ENCODE measurements at places on chromosomes 13 and 19.

DNA sequence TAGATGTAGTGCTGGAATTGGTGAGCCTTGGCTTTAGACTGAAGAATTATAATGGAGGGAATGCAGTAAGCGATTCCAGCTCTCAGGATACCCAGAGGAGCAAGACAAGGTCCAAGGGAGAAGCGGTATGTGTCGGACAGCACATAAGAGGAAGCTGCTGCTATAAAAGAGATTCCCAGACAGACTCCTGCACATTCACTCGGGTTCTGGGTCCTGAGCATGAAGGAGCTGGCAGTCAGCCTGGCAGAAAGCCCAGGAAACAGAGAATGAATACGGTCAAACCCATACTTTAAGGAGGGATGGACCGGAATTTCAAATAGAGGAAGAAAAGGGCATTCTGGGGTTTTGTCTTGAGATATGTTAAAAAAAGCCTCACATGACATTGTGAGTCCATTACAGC lies 308.3 kb downstream of the DNAJC15 start:
- H3K27ac ChIP-seq = no peak overlapping the region
- H3K4me3 ChIP-seq = no peak overlapping the region
- H3K4me1 ChIP-seq = no peaks in the 10 kb centered on the region
- no peak for DNase-seq
- H3K36me3 ChIP-seq = no peaks in the 10 kb centered on the region

DNA sequence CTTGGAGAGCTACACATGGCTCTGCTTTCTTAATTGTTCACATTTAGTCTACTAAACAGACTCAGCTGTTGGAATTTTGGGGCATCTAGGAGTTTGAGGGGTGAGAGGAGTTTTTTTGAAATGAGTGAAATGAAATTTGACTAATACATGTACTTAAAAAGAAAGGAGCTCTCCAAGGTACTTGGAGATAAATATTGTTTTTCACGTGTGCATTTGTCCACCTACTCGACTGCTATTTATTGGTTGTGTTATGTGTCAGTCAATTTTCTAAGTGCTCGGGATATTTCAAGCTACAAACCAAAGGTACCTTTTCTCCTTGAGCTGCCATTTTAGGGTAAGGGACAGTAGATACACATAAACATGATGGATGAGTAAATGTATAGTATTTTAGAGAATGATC lies 697.0 kb downstream of the LIG4 start:
- no peaks in the 10 kb centered on the region for H3K4me1 ChIP-seq
- no peak overlapping the region for H3K27ac ChIP-seq
- no peak overlapping the region for H3K4me3 ChIP-seq
- DNase-seq = no peak
- H3K36me3 ChIP-seq = no peaks in the 10 kb centered on the region

DNA sequence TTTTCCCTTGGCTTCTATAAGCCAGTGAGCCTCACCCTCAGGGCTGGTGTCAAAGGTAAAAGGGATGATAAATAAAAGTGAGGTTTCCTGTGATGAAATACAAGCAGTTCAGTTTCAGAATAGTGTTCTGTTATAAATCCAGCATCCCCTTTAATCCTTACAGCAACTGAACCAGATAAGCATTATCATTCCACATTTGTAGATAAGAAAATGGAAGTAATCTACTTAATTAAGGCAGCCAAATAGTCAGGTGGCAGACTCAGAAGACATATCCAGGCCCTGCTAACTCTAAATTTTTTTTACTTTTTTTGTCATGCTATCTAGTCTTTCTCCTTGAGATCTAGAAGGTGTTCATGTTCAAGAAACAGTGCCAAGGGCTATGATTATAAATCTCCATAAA lies 99.4 kb upstream of the SOX21 start:
- DNase-seq = peak; percentile 30
- no peak overlapping the region for H3K27ac ChIP-seq

GRCh38 chr13:97175041-97175440 lies 47.1 kb upstream of the MBNL2 start:
- no peak overlapping the region for H3K4me3 ChIP-seq
- no peaks in the 10 kb centered on the region for H3K27me3 ChIP-seq
- H3K27ac ChIP-seq = no peak overlapping the region

DNA sequence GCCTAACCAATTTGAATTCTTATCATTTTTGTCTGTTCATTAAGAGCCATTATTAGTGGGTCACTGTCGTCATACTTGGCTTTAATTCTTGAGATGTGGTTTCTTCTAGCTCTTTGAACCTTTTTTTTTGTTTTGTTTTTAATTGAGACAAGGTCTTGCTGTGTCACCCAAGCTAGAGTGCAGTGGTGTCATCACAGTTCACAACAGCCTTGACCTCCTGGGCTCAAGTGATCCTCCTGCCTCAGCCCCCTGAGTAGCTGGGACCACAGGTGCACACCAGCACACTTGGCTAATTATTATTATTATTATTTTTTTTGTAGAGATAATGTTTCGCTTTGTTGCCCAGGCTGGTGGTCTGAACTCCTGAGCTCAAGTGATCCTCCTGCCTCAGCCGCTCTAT lies 25.8 kb upstream of the LDLR start:
- no peak for DNase-seq
- no peak overlapping the region for H3K4me3 ChIP-seq
- peaks cover 19% of the 10 kb centered on the region for H3K36me3 ChIP-seq
- H3K4me1 ChIP-seq = no peaks in the 10 kb centered on the region

DNA sequence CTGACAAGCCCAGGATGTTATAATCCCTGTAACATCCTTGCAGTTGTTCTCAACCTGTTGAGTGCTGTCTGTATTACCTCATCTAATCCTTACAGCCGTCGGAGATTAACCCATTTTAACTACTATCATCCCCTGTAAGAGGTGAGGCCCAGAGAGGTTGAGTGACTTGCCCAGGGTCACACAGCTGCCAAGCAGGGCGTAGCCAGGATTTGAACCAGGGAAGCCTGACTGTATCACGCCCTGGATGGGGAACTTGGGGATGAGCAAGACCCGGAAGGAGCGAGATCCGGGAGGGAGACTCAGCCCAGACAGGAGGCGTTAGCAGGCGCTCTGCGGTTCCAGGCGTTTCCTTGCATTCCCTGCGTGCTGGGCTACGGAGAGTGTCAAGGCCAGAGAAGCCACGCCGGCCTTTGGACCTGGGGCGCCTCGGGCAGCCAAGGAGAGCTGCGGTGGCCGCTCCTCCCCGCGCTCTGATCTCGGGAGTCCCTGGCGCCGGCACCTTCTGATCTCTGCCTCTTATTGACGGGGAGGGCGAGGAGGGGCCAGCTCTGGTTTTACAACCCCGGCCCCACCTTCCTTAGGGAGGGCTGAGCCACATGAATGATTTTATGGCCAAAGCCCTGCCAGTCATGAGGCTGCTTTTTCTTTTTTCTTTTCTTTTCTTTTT lies 6.2 kb downstream of the SULT2B1 start:
- H3K27ac ChIP-seq = no peak overlapping the region
- no peak overlapping the region for H3K4me3 ChIP-seq
- H3K36me3 ChIP-seq = no peaks in the 10 kb centered on the region
- no peaks in the 10 kb centered on the region for H3K27me3 ChIP-seq
- DNase-seq = peak; percentile 47
- H3K4me1 ChIP-seq = no peaks in the 10 kb centered on the region

DNA sequence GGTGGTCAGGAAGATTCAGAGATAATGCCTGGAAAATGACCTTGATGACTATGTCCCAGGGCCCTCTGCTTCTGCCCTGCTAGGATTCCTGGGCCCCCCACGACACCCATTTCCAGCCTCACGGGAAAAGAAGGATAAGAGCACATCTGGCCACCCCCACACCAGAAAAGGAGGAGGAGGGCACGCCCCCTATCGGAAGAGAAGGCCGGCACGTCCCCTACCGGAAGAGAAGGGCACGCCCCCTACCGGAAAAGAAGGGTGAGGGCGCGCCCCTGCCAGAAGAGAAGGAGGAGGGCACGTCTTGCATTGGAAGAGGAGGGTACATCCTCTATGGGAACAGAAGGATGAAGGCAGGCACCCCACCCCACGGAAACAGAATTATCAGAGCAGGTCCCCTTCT lies 84.3 kb downstream of the IER2 start:
- peak; percentile 81 for DNase-seq
- no peaks in the 10 kb centered on the region for H3K4me1 ChIP-seq
- no peak overlapping the region for H3K27ac ChIP-seq
- no peak overlapping the region for H3K4me3 ChIP-seq

DNA sequence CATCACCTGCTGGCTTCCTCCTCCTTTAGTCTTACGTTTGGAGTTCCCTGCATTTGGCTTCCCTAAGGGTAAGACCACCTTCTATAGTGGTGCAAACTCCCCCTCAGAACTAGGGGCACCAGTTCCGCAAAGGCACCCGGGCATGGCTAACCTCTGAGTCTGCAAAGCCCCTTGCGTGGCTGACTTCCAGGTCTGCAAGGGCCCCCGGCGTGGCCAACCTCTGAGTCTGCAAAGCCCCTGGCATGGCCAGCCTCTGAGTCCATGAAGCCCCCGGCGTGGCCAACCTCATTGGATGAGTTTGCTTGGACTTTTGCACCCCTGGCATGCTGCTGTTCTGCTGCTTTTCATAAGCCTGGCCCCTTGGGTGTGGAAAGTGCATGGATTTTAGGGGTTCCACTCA lies 5.1 kb downstream of the MCF2L start:
- no peak overlapping the region for H3K27ac ChIP-seq
- no peak overlapping the region for H3K4me3 ChIP-seq
- DNase-seq = no peak
- no peaks in the 10 kb centered on the region for H3K36me3 ChIP-seq

GRCh38 chr13:104944176-104944575 lies 1591.3 kb downstream of the EFNB2 start:
- H3K27me3 ChIP-seq = no peaks in the 10 kb centered on the region

GRCh38 chr19:51422053-51422448 lies 4.6 kb upstream of the SIGLEC10 start:
- no peaks in the 10 kb centered on the region for H3K4me1 ChIP-seq
- no peak overlapping the region for H3K4me3 ChIP-seq
- H3K27me3 ChIP-seq = no peaks in the 10 kb centered on the region
- H3K27ac ChIP-seq = no peak overlapping the region
- DNase-seq = peak; percentile 85
- H3K36me3 ChIP-seq = no peaks in the 10 kb centered on the region

DNA sequence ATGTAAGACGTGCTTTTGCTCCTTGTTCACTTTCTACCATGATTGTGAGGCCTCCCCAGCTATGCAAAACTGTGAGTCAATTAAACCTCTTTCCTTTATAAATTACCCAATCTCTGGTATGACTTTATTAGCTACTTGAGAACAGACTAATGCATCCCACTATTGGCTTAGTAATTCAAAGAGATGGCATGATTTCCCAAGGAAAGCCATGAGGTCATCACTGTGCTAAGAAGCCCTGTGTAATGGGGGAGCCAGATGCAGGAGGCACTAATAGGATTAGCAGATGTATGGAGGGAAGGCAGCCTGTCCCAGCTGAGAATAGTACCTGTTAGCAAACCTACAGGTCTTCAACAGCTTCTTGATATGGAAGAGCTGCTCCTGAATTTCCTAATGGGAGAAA lies 38.1 kb downstream of the RUBCNL start:
- H3K4me3 ChIP-seq = no peak overlapping the region
- DNase-seq = no peak
- H3K27ac ChIP-seq = no peak overlapping the region
- H3K27me3 ChIP-seq = no peaks in the 10 kb centered on the region
- H3K36me3 ChIP-seq = no peaks in the 10 kb centered on the region

GRCh38 chr19:8430650-8431049 lies 14.1 kb upstream of the HNRNPM start:
- H3K4me1 ChIP-seq = no peaks in the 10 kb centered on the region
- H3K27me3 ChIP-seq = no peaks in the 10 kb centered on the region
- H3K36me3 ChIP-seq = no peaks in the 10 kb centered on the region
- DNase-seq = no peak

- no peak overlapping the region for H3K4me3 ChIP-seq
- H3K27ac ChIP-seq = no peak overlapping the region
- no peaks in the 10 kb centered on the region for H3K4me1 ChIP-seq
- no peaks in the 10 kb centered on the region for H3K36me3 ChIP-seq
- no peaks in the 10 kb centered on the region for H3K27me3 ChIP-seq
- DNase-seq = no peak
These were observed 20.6 kb downstream of the GNA11 start for GRCh38 chr19:3114811-3115210.

- no peak overlapping the region for H3K27ac ChIP-seq
- H3K4me1 ChIP-seq = no peaks in the 10 kb centered on the region
- H3K4me3 ChIP-seq = no peak overlapping the region
These were observed 1528.6 kb upstream of the SLC10A2 start for GRCh38 chr13:104594806-104595205.

- DNase-seq = no peak
- H3K4me3 ChIP-seq = no peak overlapping the region
- no peaks in the 10 kb centered on the region for H3K4me1 ChIP-seq
- no peak overlapping the region for H3K27ac ChIP-seq
These were observed 1323.5 kb upstream of the SLC10A2 start for GRCh38 chr13:104389691-104390090.

GRCh38 chr19:14366529-14366928 lies 14.7 kb upstream of the ADGRE5 start:
- H3K27ac ChIP-seq = no peak overlapping the region
- H3K27me3 ChIP-seq = no peaks in the 10 kb centered on the region
- peaks cover 1% of the 10 kb centered on the region for H3K4me1 ChIP-seq
- peak; percentile 91 for DNase-seq

- H3K27ac ChIP-seq = peak overlapping the region; percentile 95
- DNase-seq = no peak
These were observed 917 bp upstream of the CLPTM1 start for GRCh38 chr19:44954278-44954648.

- H3K4me3 ChIP-seq = no peak overlapping the region
- no peaks in the 10 kb centered on the region for H3K27me3 ChIP-seq
- no peaks in the 10 kb centered on the region for H3K36me3 ChIP-seq
- H3K27ac ChIP-seq = no peak overlapping the region
These were observed 1052.0 kb downstream of the DIAPH3 start for GRCh38 chr13:59111751-59112171.

GRCh38 chr19:55075371-55075998 lies at the start of gene EPS8L1:
EPS8L1 (plus strand) TSS chr19:55075869; CDS start chr19:55076445, 576 bp downstream.
- H3K27me3 ChIP-seq = no peaks in the 10 kb centered on the region
- DNase-seq = peak; percentile 86
- peaks cover 1% of the 10 kb centered on the region for H3K4me1 ChIP-seq
- no peaks in the 10 kb centered on the region for H3K36me3 ChIP-seq

GRCh38 chr13:95269756-95270155 lies 31.5 kb downstream of the ABCC4 start:
- H3K27me3 ChIP-seq = no peaks in the 10 kb centered on the region
- DNase-seq = no peak
- H3K4me3 ChIP-seq = no peak overlapping the region
- H3K36me3 ChIP-seq = no peaks in the 10 kb centered on the region
- no peaks in the 10 kb centered on the region for H3K4me1 ChIP-seq

GRCh38 chr13:65857942-65858565 lies 1372.1 kb downstream of the PCDH9 start:
- H3K36me3 ChIP-seq = no peaks in the 10 kb centered on the region
- H3K4me3 ChIP-seq = no peak overlapping the region
- no peaks in the 10 kb centered on the region for H3K27me3 ChIP-seq
- no peaks in the 10 kb centered on the region for H3K4me1 ChIP-seq
- no peak for DNase-seq

Data from mesendoderm (in vitro differentiated cells).